Mammary epithelial cell (primary cell): ENCODE measurements at places on chromosomes 5 and 9. TPM values are rescaled to one million over a fixed set of nuclear protein-coding genes. Genes with fewer than 3 reads are reported as not detected.
A peak's percentile ranks its signal among the peaks of the same experiment; 100 is the strongest.

CDK9 gene
- 73.8 TPM for polyA plus RNA-seq

- peak; percentile 81 for DNase-seq
Measured at GRCh38 chr9:76562511-76562911, 103.5 kb downstream of the GCNT1 start.

GRCh38 chr9:72251589-72251988 is 102.3 kb downstream of the GDA start:
- DNase-seq = no peak

DNA sequence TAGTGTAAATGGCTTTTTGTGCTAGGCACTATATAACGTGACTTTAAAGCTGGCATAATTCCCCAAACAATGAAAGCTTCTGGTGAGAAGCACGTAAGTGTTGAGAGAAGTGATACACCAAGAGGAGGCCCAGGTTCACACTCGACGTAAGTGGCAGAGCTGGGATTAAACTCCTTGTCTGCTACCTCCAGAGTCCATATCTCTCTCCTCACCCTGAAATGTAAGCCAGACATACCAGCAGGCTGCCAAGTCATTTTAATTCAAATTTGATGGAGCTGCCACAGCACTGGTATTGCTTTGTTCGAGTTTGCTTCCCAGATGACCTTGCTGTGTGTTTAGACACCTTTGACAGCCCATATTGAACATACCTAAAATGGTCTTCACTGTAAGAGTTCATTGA is 319.7 kb downstream of the GLIS3 start:
- DNase-seq = no peak

GRCh38 chr5:90562341-90562740 is 3.7 kb downstream of the ADGRV1 start:
- no peak for DNase-seq

DNA sequence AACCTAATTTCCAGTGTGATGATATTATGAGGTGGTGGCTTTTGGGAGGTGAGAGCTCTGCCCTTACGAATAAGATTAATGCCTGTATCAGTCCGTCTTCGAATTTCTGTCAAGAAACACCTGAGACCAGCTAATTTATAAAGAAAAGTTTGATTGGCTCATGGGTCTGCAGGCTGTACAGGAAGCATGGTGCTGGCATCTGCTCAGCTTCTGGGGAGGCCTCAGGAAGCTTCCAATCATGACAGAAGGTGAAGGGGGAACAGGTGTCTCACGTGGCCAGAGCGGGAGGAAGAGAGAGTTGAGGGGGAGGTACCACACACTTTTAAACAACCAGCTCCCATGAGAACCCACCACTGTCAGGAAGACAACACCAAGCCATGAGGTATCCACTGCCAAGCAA is 46.9 kb downstream of the C9orf50 start:
- no peak for DNase-seq

PTGS1 gene
- 21.7 TPM for polyA plus RNA-seq

DNA sequence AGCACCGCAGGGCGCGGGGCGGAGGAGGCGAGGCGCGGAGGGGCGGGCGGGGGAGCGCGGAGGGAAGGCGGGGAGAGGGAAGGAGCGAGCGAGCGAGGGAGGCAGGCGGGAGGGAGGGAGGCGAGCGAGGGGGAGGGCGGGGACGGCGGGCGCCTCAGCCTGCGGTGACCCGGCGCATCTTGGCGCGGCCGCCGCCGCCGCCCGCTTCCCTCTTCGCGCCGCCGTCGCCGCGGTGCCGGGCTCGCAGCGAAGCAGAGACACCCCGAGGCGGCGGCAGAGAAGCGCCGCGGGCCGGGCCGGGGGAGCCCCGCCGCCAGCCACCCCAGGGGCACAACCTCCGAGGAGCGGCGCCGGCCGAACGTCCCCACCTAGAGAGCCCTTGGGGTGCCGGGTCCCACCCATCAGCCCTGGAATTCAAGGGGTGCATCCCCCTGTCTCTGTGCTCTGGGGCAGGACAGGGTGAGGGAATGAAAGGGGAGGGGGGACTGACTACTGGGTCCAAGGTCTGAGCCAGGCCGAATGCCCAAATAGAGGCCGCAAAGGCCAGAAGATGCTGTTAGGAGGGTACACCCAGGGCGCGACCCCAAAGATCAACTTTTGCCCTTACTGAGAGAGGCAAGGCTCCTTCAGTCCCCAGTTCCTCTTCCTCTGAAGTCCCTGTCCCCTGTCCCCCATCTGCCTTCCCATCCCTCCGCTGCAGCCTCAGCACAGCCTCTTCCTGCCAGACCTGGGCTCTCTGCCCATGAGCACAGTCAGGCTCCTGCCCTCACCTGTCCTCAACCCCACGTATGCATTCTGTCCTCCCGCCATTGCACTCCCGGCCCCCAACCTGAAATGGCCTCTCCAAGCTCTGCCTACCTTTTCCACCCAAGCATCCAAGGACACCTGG is at the start of gene ADAMTS2:
Gene ADAMTS2, minus strand, starts transcription at position 29 of the 889 bp plus-strand sequence. CDS start 133 bp downstream, outside the sequence.
- no peak for DNase-seq

SLC25A2 gene
- polyA plus RNA-seq = not detected

DNA sequence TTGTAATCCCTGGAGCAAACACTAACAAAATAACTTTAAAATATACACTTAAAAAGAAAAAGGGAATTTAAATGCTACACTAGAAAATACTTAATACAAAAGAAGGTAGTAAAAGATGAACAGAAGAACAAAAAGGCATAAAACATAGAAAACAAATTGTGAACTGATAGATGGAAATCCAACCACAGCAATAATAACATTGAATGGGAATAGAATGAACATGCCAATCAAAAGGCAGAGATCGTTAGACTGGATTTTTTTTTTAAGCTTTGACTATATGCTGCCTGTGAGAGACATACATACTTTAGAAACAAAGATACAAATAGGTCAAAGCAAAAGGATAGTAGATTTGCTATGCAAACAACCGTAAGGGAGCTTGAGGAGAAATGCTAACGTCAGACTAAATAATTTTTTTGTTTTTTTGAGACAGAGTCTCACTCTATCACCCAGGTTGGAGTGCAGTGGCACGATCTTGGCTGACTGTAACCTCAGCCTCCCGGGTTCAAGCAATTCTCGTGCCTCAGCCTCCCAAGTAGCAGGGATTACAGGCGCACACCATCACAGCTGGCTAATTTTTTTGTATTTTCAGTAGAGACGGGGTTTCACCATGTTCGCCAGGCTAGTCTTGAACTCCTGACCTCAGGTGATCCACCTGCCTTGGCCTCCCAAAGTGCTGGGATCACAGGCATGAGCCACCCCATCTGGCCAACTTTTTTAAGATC is 6.5 kb downstream of the ABO start:
- no peak for DNase-seq

- no peak for DNase-seq
Measured at GRCh38 chr9:134922066-134922931, 4.6 kb upstream of the FCN1 start.

DNA sequence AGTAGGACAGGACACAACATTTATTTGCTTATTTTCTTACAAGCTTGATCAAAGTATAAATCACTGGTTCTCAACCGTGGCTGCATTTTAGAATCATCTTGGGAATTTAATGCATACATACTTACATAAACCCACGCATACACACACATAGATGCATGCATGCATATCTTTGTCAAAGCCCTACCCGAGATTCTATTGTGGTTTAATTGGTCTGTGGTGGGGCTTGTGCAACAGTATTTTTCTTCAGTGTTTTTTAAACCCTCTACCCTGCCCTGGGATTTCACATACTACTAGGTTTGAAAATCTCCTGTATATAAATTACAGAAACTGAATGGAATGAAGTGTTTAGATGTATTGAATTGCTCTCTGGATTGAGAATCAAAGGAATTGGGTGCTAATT is 1166.2 kb downstream of the MAT2B start:
- no peak for DNase-seq

MEIKIN gene
- polyA plus RNA-seq = not detected

PLAA gene
- polyA plus RNA-seq = 16.9 TPM

DNA sequence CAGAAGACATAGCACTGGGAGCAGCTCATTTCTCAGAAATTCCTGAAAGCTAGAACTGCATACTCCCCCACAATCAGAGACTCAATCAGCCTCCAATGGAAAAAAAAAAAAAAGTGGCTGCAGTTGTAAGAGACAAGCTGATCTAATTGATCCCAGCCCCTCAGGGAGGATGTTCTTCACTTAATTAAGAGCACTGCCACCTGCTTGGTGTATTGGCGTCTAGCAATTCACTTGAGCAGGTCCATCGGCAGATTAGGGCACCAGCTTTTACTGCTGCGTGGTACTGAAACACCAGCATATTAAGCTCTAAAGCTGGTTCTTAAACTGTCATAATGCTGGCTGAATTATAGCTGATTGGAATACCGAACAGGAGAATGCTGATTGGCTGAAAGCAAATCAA is 1890.1 kb upstream of the WWC1 start:
- DNase-seq = no peak

GRCh38 chr5:83401775-83402174 is 69.8 kb upstream of the VCAN start:
- DNase-seq = no peak

LRRC19 gene
- not detected for polyA plus RNA-seq

DNA sequence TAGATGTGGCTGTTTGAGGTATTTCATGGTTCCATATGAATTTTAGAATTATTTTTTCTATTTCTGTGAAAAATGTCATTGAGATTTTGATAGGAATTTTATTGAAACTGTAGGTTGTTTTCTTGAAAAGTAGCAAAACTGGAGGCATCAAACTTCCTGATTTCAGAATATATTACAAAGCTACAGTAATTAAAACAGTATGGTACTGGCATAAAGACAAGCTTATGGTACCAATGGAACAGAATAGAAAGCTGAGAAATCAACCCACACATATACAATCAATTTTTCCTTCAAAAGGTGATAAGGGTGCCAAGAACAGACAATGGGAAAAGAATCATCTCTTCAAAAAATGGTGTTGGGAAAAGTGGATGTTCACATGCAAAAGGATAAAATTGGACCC is 197.7 kb upstream of the DAP start:
- no peak for DNase-seq

DNA sequence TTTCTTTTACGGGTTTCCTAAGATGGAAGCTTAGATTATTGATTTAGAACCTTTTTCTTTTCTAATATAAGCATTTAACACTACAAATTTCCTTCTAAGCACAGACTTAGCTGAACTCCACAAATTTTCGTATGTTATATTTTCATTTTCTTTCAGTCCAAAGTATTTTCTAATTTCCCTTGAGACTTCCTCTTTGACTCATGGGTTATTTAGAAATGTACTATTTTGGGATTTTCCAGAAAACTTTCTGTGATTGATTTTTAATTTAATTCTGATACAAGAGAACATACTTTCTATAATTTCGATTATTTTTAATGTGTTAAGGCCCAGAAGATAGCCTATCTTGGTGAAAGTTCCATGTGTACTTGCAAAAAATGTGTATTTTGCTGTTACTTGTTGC is 19.7 kb upstream of the TBCA start:
- DNase-seq = no peak

ANKRD31 gene
- polyA plus RNA-seq = 0.05 TPM

IDNK gene
- polyA plus RNA-seq = 1.3 TPM

DNA sequence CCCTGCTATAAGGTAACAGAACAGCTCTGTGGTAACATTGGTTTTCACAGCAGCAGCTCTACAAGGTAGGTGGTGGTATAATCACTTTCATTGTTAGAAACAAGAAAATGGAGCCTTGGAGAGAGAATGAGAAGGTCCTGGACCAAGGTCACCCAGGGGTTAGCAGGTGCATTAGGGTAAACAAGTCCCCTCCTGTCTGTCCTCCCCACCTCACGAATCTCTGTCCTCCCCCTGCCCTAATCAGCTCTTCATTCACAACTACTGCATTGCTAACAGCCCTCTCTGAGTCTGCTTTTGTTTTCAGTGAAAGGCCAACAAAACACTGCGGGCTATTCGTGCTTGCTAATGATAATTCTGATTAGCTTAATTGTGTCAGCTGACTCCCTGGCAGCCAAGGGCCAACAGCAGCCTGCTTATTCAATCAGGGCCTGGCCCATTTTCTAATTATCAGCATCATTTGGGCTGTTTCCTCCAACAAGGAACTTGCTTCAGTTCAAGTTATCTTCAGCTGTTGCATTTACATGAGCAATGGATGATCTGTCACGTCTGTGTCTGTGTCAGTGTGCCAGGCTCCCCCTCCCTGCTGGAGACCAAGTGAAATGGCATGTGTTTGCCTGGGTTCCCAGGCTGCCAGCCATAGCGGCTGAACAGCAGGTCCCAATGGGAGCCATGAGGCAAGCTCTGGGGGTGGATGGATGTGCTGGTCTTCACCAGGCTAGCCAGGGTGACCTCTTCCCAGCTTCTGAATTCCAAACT is 56.7 kb upstream of the EQTN start:
- no peak for DNase-seq

- peak; percentile 39 for DNase-seq
Measured at GRCh38 chr9:78909566-78909965, 612.6 kb downstream of the PSAT1 start.

DNA sequence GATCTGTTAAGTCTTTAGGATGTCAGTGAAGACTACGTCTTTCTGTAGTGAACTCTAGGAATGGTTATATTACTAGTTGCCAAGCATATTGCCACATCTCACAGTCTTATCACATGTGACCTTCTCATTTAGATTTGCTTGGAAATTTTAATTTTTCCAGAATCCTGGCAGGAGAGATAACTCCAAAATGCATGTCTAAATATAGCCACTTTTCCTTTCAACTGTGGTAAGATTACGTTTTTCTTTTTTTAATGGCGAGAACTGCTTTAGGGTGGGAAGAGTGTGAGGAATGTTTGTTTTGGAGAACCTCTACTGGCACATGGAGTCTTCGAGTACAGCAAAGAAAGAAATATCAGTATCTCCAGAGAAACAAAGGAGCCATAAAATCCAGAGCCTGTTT is 91.7 kb upstream of the ADAMTSL1 start:
- DNase-seq = no peak

GRCh38 chr9:137301081-137301947 is 757 bp downstream of the NRARP start:
- DNase-seq = peak; percentile 58

GFI1B gene
- not detected for polyA plus RNA-seq

DNA sequence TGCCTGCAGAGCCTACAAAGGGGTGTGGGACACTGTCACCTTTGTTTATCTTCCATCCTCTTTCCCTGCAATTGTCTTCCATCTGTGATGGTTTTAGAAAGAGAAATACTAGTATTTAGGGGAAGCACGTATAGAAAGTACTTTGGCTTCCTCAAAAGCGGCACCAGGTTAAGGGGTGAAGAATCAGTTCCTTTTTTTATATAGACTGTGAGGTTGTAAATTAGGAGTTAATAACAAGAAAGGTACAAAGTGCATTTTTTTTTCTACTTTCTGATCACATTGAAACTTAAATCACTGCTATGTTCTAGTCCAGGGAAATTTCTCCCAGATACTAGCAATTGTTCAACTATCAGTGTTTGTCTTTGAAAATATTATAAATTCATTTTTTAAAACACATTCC is 219.3 kb downstream of the CEMIP2 start:
- DNase-seq = no peak

NRARP gene
- polyA plus RNA-seq = 0.37 TPM

GRCh38 chr5:132260714-132261551 is 3.4 kb downstream of the PDLIM4 start:
- DNase-seq = peak; percentile 95

- DNase-seq = no peak
Measured at GRCh38 chr9:134063571-134064450, 4.0 kb downstream of the BRD3 start.

AUH gene
- 3.4 TPM for polyA plus RNA-seq

- DNase-seq = no peak
Measured at GRCh38 chr5:80632700-80633099, 21.8 kb upstream of the MSH3 start.

SHROOM1 gene
- 5.7 TPM for polyA plus RNA-seq

PRLR gene
- not detected for polyA plus RNA-seq
